Foreskin keratinocyte (primary cell): ENCODE measurements at places on chromosomes 4 and X. TPM values are rescaled to one million over a fixed set of nuclear protein-coding genes. Genes with fewer than 3 reads are reported as not detected.

Gene ASB5
- total RNA-seq, result not detected in 2 replicates

Gene CSAG1
- total RNA-seq, result not detected in 2 replicates

Gene ADAM29
- total RNA-seq, result not detected in 2 replicates

Gene HTRA3
- total RNA-seq, result not detected in 2 replicates

Gene S100G
- not detected in 2 replicates for total RNA-seq

Gene CLCN5
- 2.8 and 4.5 TPM in 2 replicates for total RNA-seq

- DNase-seq, result no peak
These were observed 49.9 kb upstream of the TENM3 start for GRCh38 chr4:182193311-182193710.

- no peak for DNase-seq
These were observed 65.7 kb upstream of the NDST3 start for GRCh38 chr4:117968606-117969005.

- DNase-seq, result no peak
These were observed 655.2 kb downstream of the RAPGEF2 start for GRCh38 chr4:159758061-159758460.

DNA sequence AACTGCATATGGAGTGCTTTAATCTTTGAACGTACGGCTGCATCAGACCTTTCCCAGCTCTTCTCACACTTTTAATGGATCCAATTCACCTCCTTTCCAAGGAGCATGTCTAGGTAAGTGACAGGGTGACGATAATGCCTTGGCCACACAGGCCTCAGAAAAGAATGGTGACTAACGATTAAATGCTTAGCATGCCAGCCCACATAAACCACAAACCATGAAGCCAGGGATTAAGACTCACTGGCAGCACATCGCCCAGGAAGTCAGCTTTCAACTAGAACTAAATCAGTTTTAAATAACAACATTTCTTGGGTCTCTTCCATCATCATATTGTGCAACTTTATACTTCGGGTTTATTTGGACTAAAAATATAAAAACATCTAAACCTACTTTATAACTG is 28.7 kb downstream of the INPP4B start:
- DNase-seq, result peak; percentile 84

GRCh38 chr4:81966676-81967075 is 407.1 kb downstream of the HNRNPD start:
- no peak for DNase-seq

DNA sequence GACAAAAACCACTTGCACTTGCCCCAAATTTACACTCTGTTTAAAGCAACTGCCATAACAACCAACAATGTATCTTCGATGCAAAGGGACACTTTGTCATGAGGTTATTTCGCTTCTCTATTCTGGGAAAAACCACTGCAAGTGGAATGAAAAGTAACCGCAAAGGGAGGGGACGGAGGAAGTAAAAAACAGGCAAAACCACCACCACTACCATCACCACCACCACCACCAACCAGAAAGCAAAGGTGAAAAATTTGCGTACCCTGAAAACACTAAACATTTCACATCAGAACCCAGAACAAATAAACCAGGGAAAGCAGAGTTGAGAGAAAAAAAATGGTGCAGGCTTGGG is 1.2 kb upstream of the N4BP2 start:
- no peak for DNase-seq

- DNase-seq, result no peak
These were observed 100.2 kb upstream of the MSX1 start for GRCh38 chr4:4759232-4759631.

- DNase-seq, result no peak
These were observed 3.3 kb downstream of the ITIH6 start for GRCh38 chrX:54794795-54795194.

DNA sequence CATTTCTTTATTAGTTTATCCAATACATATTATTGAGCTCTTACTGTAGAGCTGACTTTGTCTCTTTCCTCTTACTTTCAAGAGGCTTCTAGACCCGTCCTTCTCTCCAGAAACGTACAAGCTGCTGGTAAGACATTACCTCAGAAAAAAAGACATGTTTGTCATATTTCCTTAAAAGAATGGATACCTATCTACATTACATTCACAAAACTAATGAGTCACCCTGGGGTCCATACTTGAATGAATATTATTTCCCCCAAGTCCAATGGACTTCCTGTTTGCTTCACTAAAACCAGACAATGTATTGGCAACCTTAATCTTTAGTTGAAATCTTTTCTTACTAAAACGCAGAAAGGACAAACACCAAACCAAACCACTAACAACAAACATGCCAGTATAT is 176.5 kb upstream of the CLNK start:
- no peak for DNase-seq

- no peak for DNase-seq
These were observed 28.8 kb upstream of the NSUN7 start for GRCh38 chr4:40720916-40721315.

- DNase-seq, result no peak
These were observed 25.8 kb upstream of the PSAPL1 start for GRCh38 chr4:7460566-7460965.

GRCh38 chr4:7854697-7855370 is 84.8 kb downstream of the AFAP1 start:
- peak; percentile 13 for DNase-seq
